ENCODE measurements at places on chromosomes 6 and 20.

DNA sequence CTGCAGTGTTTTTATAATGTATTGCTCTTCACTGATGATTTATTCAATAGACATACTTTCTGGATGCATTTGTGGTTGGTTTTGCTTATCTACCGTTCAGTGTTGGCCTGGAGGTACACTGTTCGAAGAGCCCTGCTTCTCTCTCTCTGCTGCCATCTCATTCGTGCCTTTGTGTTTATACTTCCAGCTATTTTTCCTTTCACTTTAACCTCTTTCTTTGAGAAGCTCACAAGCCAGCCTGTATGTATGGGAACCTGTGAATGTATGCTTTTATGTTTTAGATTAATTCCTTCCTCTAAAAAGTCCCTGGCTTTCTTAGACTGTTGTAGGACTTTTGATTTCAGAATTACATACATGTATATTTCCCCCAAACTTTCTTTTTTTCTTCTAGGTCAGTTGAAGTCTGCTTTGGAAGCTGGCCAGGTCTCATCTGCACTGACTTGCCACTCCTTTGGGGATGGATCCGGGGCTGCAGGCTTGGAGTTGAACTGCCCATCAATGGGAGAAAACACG lies 83.0 kb downstream of the SCAND1 start:
- DNase-seq, result no peak

- no peak for DNase-seq
Measured at GRCh38 chr6:131854803-131855202, 47.0 kb downstream of the ENPP1 start.

- no peak for DNase-seq
Measured at GRCh38 chr6:98779618-98780017, 54.8 kb upstream of the POU3F2 start.

GRCh38 chr6:4625557-4625956 lies 150.6 kb upstream of the CDYL start:
- DNase-seq, result no peak

GRCh38 chr20:62772103-62772611 lies 24.1 kb upstream of the MRGBP start:
- no peak for DNase-seq

GRCh38 chr20:15319439-15319838 lies 982.0 kb upstream of the FLRT3 start:
- DNase-seq, result no peak

DNA sequence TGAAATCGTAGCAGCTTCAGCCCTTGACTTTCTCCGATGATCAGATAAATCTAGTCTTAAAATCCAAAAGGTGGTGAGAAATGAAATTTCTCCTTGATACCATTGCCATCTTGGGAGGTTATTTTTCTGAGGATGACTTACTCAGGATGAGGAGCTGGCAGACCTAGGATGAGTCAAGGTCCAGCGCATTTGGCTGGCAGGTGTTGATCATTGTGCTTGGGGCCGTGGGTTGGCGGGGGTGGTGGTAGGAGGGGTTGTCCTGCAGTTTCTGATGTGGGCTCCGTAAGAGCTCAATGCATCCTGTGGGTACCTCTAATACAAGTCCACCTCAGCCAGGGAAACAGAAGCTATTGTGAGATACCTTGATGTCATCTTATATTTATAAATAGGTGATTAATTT lies 148.3 kb upstream of the SCGN start:
- no peak for DNase-seq

- no peak for DNase-seq
Measured at GRCh38 chr6:160931378-160932310, 59.9 kb upstream of the MAP3K4 start.

DNA sequence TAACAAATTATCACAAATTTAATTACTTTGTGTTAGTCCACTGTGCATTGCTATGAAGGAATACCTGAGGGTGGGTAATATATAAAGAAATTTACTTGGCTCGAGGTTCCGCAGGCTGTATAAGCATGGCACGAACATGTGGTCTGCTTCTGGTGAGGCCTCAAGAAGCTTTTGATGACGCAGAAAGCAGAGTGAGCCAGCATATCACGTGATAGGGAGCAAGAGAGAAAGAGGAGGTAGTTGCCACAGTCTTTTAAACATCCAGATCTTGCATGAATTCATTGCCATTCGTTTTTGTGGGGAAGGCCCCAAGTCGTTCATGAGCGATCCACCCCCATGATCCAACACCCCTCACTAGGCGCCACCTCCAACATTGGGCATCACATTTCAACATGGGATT lies 733.7 kb downstream of the GRIK2 start:
- no peak for DNase-seq

DNA sequence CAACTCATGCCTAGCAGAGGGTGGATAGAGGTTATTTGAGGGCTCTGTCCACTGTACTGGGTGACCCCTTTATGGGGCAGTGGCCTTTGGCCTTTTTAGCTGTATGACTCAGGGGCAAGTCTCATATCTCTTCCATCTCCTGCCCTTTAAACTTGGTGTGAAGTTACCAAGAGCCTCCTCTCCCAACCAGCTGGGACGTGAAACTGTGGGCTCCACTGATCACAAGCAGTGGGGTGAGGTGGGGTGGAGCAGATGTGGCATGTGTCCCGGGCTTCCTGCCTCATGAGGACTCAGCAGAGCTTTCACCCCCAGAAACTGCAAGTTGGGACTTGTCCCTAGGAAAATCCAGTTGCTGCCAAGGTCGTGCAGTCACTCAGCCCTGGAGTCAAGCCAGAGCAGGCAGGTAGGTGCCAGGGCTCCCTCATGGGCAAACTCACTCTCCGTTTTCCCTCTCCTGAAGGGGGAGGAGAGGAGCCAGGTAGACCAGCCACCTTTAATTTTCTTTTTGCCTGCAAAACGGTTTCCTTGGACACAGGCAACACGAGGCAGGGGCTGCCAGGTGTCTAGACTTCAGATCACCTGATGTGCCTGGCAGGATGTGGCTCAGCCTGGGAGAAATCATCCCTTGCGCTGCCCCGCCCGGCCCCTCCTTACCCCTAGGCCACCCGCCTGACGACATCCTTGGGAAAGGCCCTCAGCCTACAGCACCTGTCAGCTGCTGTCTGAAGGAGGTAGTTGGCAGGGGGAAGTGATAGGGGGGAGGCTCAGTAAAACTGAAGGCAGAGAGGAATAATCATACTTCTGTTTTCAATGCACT lies 4.0 kb downstream of the CDKN1A start:
- peak; percentile 63 for DNase-seq

GRCh38 chr6:154292855-154293519 lies 63.6 kb downstream of the IPCEF1 start:
- no peak for DNase-seq

- no peak for DNase-seq
Measured at GRCh38 chr20:58624687-58625086, 26.4 kb upstream of the STX16 start.

DNA sequence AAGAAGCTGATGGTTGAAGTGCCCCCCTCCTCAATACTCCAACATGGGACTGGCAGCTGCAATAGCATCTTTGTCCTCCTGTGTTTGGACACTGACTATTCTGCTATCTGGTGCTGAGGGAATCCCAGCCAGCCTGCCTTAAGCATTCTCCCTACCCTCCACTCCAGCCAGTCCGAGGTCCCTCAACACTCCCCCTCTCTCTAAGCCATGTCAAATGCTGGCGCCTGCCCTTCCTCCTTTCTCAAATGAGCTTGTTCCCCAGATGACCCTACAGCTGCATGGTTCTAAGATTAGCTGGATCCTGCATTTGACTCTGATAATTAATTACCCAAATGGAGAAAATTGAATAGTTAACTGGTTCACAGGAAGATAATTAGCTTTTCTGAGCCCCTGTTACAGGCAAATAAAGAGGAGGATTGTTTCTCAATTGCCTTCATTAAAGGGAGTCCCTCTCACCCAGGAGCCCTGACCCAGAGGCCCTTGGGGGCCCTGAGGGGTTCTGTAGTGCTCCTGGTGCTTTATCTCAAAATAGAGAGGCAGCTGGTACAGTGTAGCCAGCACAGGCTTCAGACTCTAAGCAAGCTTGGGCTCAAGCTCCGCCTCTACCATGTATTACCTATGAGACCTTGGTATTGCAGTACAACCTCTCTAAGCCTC lies 37.9 kb upstream of the CHD6 start:
- DNase-seq, result no peak

DNA sequence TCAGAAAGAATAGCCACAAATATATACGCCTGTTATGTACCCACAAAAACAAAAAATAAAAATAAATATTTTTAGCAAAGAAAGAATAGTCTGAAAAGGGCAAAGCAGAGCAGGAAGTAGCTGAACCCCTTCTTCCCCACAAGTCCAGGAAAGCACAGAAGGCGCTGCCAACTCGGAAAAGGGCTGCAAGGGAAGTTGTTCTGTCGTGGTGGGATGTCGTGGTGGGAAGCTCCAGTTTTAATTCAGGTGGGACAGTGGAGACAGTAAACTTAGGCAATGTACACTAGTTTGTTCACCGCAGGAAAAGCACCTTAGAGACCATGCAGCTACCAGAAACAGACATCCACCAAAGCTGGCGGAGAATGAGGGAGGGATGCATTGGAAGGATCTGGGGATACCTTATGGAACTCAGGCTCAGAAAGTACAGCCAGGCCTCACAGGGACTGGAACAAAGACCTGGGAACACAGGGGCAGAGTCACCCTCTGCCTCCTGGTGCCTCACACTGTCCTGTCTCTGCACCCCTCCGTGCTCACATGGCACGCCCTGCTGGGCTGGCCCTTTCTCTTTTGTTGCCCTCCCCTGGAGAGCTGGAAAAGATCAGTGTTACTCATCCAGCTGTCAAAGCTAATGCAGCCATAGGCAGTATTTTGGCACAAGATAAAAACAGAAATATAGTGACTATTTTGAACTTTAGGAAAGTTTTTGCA lies 3.3 kb upstream of the APMAP start:
- DNase-seq, result no peak

DNA sequence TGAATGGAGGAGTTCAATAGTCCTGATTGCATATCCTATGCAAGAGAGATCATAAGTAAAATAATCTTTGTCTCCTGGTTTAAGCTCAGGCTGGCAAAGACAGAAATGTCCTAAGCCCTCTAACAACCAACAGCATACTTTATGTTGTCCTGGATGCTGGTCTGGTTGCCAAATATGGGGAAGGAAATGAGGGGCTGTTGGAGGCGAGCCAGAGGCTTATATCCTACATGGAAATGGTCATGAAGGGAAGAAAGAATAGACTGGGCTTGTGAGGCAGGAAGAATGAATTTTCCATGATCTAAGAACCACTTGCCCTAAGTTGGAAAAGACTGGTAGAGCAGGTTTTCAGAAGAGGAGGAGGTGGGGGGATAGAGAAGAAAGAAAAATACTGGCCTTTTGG lies 237.1 kb downstream of the SMOC2 start:
- DNase-seq, result no peak

DNA sequence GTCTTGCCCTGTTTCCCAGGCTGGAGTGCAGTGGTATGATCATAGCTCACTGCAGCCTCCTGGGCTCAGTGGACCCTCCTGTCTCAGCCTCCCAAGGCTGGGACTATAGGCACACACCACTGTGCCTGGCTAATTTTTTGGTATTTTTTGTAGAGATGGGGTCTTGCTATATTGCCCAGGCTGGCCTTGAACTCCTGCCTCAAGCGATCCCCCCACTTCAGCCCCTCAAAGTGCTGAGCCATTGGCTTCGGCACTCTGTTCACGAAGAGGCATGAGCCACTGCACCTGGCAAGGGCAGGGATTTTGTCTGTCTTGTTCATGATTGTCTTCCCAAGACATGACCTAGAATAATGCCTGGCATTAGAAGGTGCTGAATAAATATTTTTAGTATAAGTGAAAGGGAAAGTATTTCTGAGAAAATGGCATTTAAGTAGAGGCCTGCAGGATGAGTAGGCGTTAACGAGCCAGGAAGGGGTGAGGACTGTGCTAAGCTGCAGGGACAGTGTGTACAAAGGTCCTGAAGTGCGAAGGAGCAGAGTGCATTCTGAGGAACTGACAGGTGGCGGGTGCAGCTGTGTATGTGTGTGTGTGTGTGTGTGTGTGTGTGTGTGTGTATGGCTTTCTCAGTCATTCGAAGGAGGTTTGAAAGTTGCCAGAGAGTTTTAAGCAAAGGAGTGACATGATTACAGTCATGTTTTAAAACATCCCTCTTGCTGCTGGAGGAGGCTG lies 43.0 kb downstream of the VEGFA start:
- peak; percentile 30 for DNase-seq

Measured in activated CD4-positive, alpha-beta T cell treated with anti-CD3 and anti-CD28 coated beads, Interleukin-2, Interleukin-4, amounts not matched to agents 100 ng/mL and 50 ng/mL, durations not matched to agents 16 hours and 8 hours (primary cell).